ENCODE measurements at places on chromosomes 4 and X.

DNA sequence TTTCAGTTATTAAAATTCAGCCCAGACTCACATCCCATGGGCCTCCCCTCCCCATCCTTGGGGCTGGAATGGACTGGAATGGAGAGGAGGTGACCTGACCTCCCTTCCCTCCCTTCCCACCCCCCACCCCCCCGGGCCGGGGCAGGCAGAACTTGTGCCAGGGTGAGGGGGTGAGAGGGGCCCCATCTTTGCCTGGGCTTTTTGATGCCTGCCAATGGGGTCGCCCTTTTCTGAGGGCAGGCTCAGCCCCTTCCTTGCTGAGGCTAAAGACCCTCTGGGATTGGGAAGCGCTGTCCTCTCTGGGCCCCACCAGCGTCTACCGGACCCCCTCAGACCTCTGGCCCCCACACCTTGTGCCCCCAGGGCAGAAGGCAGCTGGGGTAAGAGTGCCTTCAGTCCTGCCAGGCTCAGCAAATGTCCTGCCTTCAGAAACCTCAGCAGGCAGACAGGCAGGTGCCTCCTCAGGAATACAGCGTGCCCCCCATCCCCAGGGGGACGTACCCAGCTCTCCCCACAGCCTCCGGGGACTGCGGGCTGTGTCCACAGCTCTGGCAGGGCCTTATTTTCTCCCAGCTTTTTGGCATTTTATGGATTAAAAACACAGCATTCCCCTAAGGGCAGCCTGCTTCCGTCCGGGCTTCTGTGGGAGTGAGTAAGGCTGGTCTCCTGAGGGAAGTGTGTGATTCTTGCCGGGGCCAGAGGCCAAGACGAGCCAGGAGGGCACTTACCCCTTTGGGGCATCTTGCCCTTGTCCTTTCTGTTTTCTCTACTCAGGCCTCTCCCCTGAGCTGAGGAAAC, 12.6 kb upstream of the CCNQ start:
- DNase-seq = no peak

DNA sequence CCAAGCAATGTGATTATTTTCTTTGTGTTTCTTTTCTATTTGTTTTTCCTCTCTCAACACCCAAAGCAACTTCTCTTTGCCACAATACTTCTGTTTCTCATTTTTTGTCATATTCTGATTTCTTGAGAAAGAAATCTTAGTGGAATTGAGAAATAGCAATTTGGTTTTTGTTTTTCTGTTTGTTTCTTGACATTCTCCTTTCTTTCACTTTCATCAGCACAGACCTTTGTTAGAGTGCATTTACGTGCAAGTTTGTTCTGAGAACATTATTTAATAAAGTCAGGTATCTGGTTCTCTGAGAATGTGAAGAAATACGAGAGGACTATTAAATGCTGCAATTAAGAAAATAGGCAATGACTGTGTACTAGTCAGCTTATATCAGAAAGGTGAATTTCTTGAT, 608.1 kb upstream of the AADAT start:
- DNase-seq = no peak

GRCh38 chr4:126202226-126202625, 887.5 kb downstream of the FAT4 start:
- DNase-seq = peak; percentile 1

GRCh38 chrX:153886915-153887314, 942 bp upstream of the L1CAM start:
- DNase-seq = no peak

- no peak for DNase-seq
Measured at GRCh38 chr4:156347412-156348075, 393.9 kb upstream of the CTSO start.

DNA sequence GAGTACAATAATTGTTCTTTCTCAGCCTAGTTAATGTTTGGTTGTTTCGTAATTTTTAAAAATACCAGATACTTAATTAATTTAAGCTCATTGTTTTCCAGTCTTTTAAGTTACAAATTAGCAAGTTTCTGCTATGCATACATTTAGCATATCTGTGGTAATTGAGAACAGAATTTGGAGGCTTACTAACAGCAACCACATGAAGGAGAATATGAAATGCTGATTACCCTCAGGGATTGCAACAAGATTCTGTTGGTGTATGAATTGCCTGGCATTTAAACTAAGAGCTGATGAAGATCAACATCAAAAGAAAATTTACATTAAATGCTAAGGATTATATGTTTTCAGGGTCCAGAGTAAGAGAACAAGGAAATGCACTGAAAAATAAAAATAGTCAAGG, 580.0 kb upstream of the INTU start:
- DNase-seq = no peak

GRCh38 chrX:49058794-49059193, at the start of gene CCDC120:
TSS of gene CCDC120 (plus strand) at chrX:49058999. CDS start at chrX:49062042, 3,043 bp downstream.
- DNase-seq = no peak

DNA sequence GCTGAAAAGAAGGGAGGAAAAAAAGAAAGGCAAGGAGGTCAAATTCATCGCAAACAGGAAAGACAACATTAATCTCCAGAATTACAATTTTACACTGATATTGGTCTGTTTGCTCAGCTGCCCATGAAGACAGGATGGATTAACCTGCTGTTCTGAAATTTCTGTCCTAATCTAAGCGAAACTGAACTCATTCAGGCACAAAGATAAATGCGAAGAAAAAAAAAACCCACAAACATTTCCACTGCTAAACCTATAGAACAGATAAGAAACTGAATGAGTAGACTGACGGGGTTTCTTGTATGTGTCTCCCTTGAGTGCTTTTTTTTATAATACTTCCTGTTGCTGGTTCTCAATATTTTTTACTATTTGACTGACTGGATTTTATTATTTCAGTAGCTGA, 251.8 kb upstream of the FTHL17 start:
- no peak for DNase-seq
